Suppressor macrophage treated with lipopolysaccharide for 4 hours (primary cell): ENCODE measurements at places on chromosomes 6 and 20.

DNA sequence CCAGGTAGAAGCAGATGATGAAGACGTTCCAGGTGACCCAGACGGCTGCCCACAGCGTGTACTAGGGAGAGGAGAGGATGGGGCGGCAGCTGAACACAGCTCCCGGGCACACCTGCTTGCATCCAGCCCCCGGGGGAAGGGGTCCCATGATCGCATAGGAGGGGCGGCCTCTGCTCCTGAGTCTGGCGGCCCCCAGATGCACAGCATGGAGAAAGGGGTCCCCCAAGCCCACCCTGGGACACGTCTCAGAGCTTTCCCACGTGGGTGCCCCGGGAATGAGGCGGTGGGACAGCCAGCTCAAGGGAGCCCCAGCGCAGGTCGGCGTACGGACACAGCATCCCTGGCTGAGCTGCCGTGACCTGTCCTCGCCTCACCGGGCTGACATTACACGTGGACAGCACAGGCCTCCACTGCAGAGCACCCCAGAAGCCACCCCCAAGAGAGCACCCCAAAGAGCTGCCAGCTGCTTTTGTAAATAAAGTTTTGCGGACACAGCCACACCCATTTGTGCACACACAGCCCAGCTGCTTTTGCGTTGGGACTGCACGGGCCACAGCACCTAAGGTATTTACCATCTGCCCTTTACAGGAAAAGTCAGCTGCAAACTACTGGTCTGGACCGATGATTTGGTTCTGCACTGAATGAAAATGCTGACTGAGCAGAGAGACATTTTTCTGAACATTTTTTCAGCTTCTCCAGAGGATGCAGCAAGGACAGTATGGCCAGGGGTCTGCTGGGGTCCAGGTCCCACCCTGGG, 5.2 kb downstream of the NKAIN4 start:
- no peak for DNase-seq

- DNase-seq: no peak
Measured at GRCh38 chr6:72940265-72940664, 285.0 kb downstream of the KHDC1L start.

- no peak for DNase-seq
Measured at GRCh38 chr20:62020935-62021701, 44.6 kb downstream of the TAF4 start.

- DNase-seq: peak; percentile 31
Measured at GRCh38 chr6:116096979-116097816, 3.5 kb upstream of the NT5DC1 start.

- DNase-seq: no peak
Measured at GRCh38 chr6:22809370-22809769, 240.0 kb downstream of the HDGFL1 start.

GRCh38 chr6:151616091-151616513, 122.3 kb downstream of the CCDC170 start:
- no peak for DNase-seq

DNA sequence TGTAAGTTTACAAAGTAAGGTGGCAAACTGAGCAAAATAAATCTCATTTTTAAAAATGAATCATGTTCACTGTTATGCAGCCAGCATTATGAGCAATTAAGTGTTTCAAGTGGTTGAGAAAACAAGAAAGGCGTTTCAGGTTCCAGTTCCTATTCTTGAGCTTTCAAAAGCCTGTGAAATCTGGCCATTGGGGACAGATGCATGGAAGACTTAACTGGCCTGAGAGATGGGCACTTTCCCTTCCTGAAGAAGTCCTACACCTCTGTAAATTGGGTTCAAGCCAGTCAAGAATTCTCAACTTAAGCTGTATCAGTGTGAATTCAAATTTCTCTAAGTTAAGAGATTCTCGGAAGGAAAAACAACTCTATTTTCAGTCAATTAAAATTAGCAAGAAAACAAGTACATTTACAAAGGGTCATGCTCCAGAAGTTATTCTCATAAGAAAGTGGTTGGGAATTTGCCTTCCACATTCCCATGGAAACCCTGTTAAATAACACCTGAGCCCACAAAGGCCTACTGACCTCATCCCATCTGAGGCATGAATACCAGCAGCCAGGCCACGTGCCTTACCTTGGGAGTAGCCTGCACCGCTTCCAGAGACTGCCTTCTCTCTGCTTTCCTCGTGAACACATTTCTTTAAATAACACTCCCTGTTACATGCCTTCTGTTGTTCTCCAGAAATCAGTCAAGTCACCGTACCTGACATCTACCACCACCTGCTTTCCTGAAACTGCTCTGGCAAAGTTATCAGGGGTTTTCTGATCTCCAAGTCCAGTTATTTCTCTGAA, 19.4 kb downstream of the MAP3K5 start:
- DNase-seq: peak; percentile 79

GRCh38 chr20:58956078-58956477, 25.0 kb upstream of the NELFCD start:
- DNase-seq: peak; percentile 54

DNA sequence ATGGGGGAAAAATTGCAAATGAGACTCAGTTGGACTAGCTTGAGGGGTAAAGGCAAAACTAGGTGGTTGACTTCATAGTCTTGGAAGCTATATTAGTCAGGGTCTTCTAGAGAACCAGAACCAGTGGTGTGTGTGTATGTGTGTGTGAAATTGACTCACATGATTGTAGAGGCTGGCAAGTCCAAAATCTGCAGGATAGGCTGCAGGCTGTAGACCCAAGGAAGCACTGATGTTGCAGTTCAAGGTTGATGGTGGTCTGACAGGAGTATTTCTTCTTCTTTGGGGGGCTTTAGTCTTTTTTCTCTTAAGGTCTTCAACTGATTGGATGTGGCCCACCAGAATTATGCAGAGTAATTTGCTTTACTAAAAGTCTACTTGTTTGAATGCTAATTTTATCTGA, 217.4 kb downstream of the MANEA start:
- DNase-seq: no peak

DNA sequence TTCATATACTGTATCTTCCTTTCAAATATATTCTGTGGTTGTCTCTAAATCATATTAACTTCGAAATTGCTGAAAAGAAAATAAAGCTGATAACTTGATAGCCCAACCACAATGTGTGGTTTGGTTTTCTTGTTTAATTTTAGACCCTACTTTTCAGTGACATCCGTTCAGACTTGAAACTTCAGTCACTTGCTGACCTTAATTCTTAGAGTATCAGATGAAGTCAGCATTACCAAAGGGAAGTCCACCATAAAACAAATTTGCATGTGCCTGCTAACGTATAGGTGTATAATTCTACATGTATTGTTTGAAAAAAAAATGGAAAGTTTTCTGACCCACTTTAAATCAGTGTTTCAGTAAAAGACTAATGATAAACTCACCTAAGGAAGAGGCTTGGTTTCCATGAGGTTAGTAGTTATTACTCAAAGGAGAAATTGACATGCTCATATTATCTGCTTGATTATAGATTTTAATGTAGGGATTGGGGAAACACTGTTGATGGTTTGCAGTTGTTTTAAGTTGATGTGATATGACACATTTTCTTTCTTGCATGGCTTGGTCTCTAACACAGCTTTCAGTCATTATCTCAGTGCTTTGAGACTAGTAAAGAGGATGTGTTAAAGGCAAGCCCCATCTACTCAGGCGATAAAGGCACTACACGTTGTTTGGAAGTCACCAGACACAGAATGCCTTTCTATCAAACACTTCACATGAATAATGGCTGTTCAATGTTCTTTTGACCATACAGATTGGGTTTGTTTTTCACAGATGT, 5.2 kb upstream of the IL17A start:
- no peak for DNase-seq

- no peak for DNase-seq
Measured at GRCh38 chr20:35312318-35312717, 20.1 kb upstream of the FAM83C start.

DNA sequence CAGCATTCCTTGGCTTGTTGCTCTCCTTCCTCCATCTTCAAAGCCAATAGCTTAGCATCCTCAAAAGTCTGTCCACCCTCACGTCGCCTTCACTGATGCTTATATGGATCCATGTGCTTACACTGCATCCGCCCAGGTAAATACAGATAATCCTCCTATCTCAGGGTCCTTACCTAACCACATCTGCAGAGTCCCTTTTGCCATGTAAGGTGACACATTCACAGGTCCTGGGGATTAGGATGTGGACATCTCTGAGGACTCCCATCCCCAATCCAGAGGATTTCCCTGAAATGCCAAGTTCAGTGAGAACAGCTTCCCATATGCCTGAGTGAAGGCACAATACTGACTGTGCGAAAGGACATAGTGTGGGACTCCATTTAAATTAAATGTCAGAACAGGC, 25.4 kb downstream of the FKBP1A start:
- no peak for DNase-seq

DNA sequence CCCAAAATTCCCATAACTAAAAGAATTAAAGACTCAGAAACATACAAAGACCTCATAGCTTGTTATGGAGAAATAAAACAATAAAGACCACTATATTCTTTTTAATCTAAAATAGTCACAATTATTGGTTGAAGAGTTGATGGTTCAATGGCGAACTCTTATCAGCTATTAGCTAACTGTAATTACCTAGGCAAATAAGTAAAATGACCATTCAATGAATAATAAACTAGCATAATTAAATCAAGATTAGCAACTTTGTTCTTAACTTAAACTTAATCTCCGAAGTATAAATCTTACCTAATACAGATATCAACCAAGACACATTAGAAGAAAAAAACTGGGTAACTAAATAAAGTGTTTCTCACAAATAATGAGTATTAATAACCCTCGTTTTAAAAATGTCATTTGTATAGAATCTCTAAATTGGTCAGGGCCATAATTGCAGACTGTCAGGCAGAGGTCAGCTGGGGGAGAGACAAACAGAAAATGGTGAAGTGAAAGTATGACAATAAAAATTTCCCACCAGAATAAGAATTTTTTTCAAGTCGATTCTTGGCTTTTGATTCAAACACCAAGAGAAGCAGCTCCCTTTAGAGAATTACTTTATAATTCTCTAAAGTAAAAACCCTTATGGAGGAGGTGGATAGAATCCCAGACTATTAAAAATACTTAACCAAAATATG, 1.7 kb downstream of the FKBP5 start:
- peak; percentile 72 for DNase-seq

GRCh38 chr6:13700232-13700631, 11.4 kb downstream of the RANBP9 start:
- no peak for DNase-seq

DNA sequence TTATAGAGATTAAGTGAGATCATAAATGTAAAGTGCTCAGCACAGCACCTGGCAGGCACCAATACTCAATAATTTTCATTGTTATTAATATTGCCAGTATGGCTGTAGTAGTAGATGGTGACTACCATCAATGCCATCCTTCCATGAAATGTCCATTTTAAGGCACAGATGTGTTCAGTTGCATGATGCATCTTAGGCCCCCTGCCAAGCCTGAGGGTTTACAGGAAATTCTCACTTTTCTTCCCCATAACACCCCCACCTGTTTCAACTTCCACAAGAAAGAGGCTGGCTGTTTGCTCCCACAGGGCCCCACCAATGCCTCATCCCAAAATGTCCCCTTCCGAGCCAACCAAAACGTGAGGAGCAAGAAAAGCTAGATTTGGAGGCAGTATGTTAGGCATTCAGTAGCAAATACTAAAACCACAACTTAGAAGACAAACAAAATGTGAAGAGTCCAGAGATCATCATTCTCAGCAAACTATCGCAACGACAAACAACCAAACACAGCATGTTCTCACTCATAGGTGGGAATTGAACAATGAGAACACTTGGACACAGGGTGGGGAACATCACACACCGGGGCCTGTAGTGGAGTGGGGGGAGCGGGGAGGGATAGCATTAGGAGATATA, 110.6 kb upstream of the NHSL1 start:
- DNase-seq: no peak

GRCh38 chr6:149020319-149020718, 273.5 kb downstream of the UST start:
- DNase-seq: no peak
